Head of caudate nucleus (tissue), 42 donors: ENCODE measurements at places on chromosomes 1 and 21.

GRCh38 chr1:215911406-215911968 is 344.4 kb downstream of the KCTD3 start:
- no peak for DNase-seq

- no peak for DNase-seq
Measured at GRCh38 chr1:209883341-209883971, 54.6 kb upstream of the SYT14 start.

GRCh38 chr1:167881069-167881468 is 32.9 kb downstream of the ADCY10 start:
- DNase-seq, result no peak

GRCh38 chr1:65189576-65190115 is 41.6 kb downstream of the AK4 start:
- no peak for DNase-seq

DNA sequence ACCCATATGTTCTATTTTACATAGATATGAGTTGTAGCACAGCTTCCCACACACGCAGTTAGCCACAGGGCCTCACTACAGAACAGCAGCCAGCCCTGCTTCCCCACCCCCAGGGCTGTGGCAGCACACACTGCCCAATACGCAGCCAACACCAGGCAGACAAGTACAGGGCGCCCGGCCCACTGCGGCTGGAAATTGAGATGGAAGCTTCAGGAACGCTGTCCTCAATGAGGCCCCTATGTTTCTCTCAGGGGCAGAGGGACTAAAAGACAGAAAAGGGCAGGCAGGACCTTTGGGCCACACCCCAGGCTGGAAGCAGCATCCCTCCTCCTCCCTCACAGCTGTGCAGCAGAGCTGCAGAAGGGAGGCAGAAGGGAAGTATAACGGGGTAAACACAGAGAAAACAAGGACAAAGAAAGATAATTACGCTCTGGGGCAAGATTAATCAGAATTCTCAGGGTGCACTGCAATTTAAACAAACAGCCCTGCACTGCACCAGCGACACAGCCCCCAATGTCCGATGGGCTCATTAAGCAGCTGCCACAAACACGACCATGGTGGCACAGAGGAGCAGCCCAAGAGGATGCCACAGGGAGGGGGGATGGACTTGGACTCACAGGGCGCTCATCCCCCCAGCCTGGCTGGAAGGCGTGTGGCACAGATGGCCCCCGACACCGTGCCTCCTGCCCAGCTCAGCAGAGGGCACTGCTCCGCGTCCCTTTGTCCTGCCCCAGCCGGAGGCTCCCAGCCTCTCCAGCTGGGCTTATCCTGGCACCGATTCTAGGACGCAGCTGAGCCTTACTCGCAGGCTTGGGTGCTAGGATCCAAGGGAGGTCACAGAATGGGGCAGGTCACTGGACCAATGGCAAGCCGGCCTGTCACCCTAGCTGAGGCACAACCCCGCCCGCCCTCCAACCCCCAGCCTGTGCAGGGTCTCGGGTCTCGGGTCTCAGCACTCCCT is 14.2 kb downstream of the WDR4 start:
- DNase-seq, result peak; percentile 55

DNA sequence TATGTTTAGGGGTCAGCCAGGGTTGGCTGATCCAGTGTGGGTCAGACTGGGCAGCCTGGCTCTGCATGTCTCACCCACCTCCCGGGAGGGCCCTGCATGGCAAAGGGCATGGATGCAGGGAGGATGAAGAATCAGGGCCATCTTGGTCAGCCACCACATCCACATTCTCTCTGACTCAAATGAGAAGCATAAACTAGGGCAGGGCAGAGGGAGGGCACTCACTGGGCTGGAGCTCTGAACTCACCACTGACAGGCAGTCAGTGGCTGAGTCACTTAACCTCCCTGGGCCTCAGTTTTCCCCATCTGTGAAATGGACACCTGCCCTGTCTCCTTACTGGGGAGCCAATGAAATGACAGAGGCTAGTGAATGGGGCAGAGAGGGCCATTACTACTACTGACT is 4.3 kb upstream of the CELA2A start:
- DNase-seq, result no peak

DNA sequence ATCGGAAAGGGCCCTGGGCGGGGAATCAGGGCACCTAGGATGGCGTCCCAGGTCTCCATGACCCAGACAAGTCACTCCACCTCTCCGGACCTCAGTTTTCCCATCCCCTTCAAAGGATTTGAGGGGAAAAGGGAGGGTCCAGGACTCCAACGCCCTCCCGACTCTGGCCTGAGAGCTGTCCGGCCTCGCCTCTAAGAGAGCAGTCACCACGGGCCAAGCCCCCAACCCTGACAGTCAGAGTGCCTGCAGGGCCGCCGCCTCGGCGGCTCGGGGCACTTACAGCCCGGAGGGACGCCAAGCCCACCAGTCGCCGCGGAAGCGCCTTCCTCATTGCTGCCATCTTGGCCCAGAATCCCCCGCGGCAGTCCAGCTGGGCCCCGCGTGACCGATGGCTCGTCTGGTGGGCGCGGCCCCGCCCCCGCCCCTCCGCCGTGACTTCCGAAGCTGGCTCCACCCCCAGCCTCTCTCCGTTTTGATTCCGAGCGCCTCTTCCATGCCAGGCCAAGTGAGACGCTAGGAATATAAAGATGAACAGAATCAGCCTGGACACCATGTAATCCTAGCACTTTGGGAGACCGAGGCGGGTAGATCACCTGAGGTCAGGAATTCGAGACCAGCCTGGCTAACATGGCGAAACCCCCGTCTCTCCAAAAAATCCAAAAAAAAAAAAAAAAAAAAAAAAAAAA is at the start of gene HMGCL:
HMGCL (minus strand) TSS at position 354 of the 686 bp plus-strand sequence; CDS start at position 340, 14 bp downstream.
- peak; percentile 94 for DNase-seq

- DNase-seq, result no peak
Measured at GRCh38 chr1:1210726-1211540, 3.0 kb downstream of the TNFRSF4 start.

DNA sequence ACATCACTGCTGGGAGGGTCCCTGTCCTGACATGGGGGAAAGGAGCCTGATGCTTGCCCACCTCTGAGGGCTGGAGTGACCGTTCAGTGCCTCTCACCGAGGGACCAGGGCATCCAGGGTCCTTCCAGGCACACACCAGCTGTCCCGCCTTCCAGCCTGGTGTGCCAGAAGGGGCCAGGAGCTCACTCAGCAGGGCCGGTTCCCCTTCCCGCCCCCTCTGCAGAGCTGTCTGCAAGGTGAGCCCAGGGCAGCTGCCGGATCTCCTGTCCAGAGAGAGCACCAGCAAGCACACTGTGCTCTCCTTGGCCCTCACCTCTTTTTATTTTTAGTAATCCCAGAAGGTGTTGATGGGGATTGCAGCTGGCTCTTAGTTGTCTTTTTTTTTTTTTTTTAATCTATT is 16.9 kb downstream of the H6PD start:
- DNase-seq, result no peak

DNA sequence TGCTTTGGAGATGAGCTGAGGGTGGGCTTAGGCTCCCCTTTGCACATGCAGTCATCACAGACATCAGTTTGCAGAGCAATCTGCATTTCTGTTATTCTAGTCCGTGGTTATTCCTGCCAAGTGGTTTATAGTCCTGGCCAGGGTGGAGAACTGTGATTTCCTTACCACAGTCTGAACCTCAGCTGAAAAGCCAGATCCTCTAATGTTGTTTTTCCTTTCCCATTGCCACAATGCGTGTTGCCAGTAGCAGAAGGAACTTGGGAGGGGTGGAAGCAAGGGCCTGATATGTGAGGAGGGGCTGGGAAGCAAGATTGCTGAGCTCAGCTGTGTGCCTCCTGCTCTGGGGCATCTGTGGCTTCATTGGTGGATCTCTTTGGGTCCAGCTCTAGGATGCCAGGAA is 18.0 kb upstream of the ST3GAL3 start:
- no peak for DNase-seq

- DNase-seq, result no peak
Measured at GRCh38 chr1:15584489-15585363, at the start of gene AGMAT. Gene AGMAT (minus strand): TSS chr1:15585051. CDS start chr1:15584967, 84 bp downstream.

GRCh38 chr1:245874942-245875580 is 632.0 kb downstream of the SMYD3 start:
- DNase-seq, result no peak
